ENCODE measurements at places on chromosomes 4 and X.

- no peak for DNase-seq
Observed at GRCh38 chr4:162700815-162701361, 465.8 kb downstream of the NAF1 start.

GRCh38 chr4:46250997-46251396 is 127.1 kb upstream of the GABRG1 start:
- DNase-seq, result no peak

- DNase-seq, result no peak
Observed at GRCh38 chr4:38489011-38489861, 174.8 kb upstream of the KLF3 start.

DNA sequence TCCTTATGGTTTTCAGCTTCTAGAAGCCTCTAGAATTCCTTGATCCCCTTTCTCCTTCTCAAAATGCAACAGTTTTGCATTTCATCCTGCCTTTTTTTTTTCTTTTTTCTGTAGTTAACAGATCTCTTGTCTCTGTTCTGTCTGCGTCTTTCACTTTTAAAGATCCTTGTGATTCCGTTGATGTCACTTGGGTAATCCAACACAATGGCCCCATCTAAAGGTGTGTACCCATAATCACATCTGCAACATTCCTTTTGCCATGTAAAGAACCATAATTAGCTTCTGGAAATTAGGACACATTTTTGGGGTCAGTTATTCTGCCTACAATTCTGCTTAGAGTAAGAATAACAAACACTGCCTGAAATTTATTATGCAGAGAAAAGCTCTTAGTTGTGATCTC is 1180.9 kb upstream of the ADGRL3 start:
- no peak for DNase-seq

- no peak for DNase-seq
Observed at GRCh38 chr4:4887426-4887825, 28.0 kb downstream of the MSX1 start.

DNA sequence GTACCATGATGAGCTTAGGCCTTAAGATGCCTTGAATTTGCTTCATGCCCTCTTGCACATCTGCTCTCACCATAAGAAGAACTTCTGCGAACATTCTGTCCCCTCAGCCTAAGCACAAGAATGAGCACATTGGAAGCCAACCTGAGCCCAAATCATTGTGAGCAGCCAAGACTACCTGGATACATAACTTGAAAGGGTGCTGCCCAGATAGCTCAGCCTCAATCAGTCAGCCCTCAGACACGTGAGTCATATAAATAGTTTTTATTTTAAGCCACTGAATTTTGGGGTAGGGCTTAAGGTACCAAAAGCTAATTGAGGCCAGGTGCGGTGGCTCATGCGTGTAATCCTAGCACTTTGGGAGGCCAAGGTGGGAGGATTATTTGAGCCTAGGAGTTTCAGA is 27.5 kb upstream of the BBS12 start:
- no peak for DNase-seq

- DNase-seq, result no peak
Observed at GRCh38 chr4:90069151-90069550, 58.0 kb upstream of the CCSER1 start.

- DNase-seq, result no peak
Observed at GRCh38 chr4:112073181-112073580, 72.1 kb upstream of the FAM241A start.

DNA sequence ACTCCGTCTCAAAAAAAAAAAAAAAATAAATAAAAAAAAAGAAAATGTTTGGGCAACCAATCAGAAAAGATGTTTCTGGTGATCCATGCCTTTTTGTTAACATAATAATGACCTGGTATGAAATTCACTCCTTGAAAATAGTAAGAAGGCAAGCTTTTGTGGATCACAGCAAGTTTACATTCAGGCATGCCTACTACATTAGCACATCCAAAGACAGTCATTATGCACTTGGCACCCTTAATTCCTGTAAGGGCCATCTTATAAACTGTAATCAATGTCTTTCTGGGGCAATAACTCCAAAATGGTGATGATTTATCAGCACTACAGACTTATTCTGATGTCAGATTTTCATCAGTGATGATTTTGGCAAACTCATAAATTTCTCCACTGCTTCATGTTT is 1871.6 kb upstream of the AGA start:
- no peak for DNase-seq

Data from T follicular helper cell (primary cell).